ENCODE measurements at places on chromosomes 2 and 18.

DNA sequence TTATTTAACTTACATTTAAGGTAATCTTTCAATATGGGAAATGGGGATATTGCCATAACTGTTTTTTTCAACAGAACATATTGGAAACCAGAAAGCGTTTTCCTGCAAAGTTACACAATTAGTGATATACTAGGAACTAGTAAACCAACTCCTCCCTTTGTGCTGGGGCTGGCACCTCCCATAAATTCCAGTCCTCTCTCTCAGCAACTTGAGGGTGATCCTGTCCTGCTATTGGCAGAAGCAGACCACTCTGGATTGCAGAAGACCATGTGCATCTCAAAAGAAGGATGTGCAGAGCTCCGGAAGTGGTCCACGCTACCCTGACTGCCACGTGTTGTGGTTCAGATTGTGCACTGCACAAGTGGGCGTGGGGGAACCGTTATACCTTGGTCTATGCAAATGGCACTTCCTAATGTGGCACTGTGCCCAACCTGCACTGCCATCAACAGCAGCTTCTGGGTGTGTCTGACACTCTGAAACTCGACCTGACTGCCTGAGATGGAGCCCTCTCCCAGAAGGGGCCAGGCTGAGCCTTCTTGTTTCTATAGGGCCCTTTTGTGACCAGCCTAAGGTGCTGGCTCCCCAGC is 219.2 kb downstream of the ZNF516 start:
- DNase-seq, result no peak

DNA sequence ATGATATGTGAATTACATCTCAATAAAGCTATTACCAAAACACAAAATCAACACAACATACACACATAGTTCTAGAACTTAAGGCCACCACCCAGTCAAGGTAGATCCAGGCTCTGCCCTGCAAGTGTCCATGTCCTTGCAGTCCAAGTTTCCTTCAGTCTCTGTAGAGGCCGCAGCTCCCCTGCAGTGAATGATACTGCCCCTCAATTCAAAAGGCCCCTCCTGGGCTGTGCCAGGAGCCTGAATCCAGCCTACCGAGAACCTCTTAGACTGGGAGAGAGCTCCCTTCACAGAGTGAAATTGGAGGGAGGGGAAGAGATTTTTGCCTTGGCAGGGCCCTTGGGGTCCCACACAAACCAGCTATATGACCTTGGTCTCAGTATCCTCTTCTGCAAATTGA is 42.5 kb upstream of the ATP6V1B1 start:
- no peak for DNase-seq

GRCh38 chr2:230492107-230492506 is 76.1 kb downstream of the SP100 start:
- no peak for DNase-seq

DNA sequence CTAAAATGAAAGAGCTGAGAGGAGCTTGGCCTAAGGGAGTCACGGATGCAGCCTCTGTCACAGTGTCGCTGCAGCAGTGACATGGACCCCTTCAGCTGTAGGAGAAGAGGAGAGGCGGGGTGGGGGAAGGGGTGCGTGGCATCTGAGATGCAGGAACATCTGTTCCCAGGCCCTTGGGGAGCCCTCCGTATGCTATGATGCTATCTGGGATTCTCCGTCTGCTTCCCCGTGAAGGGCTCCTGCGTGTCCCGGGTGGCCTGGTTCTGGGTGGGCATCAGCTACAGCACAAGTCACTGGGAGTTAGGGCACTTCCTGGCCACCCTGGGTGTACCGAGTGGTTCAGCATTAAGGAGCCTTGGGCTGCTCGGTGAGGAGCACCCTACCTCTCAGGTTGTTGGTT is 35.6 kb upstream of the B3GNT7 start:
- no peak for DNase-seq

GRCh38 chr2:237737196-237737865 is 61.2 kb upstream of the RBM44 start:
- DNase-seq, result no peak

DNA sequence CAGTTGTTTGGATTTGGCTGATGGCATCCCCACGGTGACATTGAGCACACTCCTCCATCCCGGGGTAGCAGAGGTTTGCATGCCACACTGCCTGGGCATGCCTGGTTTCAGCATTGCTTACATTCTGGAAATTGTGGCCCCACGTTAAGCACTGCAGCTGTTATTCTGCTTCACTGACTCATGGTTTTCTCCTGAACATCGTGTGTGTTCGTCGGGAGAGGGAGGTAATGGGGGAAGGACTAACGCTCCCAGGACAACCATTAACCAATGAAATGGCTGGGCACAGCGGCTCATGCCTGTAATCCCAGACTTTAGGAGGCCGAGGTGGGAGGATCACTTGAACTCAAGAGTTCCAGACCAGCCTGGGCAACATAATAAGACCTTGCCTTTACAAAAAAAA is 28.2 kb upstream of the YWHAQ start:
- no peak for DNase-seq

DNA sequence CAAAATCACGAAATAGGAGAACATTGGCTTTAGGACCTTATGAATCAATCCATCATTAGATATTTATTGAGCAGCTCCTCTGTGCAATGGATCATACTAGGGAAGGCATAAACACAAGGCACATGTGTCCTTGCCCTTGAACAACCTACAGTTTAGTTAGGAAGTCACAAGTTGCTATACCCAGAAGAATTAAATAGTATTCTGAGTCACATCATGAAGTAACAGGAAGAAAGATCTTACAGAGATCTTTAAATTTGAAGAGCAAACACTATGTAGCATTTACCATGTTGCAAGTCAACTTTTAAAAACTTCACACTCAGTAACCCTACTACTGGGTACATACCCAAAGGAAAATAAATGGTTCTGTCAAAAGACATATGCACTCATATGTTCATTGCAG is 355.2 kb upstream of the SLC14A2 start:
- no peak for DNase-seq

GRCh38 chr2:190860985-190861680 is 19.5 kb upstream of the GLS start:
- no peak for DNase-seq

- no peak for DNase-seq
Measured at GRCh38 chr2:134706587-134707329, 12.0 kb downstream of the TMEM163 start.

- DNase-seq, result no peak
Measured at GRCh38 chr2:173719471-173719870, 245.7 kb downstream of the SP3 start.

DNA sequence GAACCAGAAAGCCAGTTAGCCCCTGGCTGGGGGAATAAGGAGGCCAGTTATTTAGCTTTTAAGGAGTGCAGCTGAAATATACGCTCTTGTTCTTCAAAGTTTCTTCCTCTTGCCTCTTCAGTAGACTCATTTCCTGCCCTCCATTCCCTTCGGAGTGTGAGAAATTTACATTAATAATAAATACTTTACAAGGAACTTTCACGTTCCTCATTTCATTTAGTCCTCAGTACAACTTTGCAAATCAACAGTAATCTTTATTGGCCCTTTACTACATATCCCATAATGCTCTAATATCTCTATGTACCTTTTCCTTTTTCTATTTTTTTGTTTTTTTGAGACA is 15.6 kb downstream of the PLCD4 start:
- DNase-seq, result no peak

- DNase-seq, result no peak
Measured at GRCh38 chr2:163255086-163255485, 416.5 kb upstream of the KCNH7 start.

DNA sequence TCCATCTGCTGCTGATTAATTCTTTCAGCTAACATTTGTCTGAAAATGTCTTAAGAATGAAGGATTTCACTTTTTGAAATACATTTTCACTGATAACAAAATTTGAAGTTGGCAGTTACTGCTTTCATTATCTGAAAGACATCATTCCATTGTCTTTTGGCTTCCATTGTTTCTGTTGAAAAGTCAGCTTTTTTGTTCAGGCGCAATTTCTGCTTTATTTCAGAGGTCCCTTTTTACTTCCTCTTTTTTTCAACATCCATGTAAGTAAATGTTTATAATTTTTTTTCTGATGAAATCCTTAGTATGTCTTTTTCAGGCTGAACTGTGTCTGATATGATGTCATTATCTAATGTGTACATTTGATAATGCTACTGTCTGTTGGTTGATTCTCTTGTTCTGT is 184.2 kb downstream of the RND3 start:
- DNase-seq, result no peak

- DNase-seq, result no peak
Measured at GRCh38 chr18:73626859-73627258, 520.8 kb downstream of the FBXO15 start.

GRCh38 chr2:237322564-237322963 is 91.4 kb downstream of the COL6A3 start:
- no peak for DNase-seq

DNA sequence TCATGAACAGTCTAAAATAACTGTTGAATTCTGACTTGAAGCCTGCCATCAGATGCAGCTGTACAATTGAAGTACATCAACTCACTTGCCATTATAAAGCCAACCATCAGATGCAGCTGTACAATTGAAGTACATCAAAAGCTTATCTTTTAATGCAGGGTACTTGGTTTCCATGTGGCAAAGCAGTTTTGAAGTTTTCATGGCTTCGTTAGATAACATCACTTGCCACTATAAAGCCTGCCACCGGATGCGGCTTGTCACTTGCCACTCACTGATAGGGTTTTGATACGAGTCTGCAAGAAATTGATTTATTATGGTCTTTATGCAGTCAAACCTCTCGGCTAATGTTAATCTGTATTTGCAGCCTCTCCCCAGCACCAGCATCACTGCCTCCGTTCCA is 1605.8 kb downstream of the SUCLG1 start:
- no peak for DNase-seq

DNA sequence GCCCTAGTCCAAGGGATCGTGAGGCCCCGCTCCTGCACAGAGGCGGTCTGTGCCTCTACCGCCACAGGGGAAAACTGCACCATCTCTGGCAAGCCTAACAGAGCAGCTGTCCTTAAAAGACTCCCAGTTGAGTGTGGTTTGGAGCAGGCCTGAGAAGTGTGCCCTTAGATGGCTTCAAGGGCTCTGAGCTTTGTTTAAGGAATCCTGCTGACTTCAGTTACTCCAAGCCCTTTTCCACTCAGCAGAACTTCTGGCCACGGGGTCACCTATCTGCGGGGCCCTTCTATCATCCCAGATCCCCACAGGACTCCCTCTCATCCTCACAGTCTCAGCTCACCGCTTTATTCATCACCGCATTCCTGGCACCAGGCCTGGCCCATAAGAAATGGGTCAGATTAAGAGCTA is 131.5 kb downstream of the CCDC74A start:
- DNase-seq, result no peak

- no peak for DNase-seq
Measured at GRCh38 chr2:198213253-198213652, 408.9 kb downstream of the PLCL1 start.

GRCh38 chr2:101828257-101828656 is 130.8 kb downstream of the MAP4K4 start:
- peak; percentile 24 for DNase-seq

DNA sequence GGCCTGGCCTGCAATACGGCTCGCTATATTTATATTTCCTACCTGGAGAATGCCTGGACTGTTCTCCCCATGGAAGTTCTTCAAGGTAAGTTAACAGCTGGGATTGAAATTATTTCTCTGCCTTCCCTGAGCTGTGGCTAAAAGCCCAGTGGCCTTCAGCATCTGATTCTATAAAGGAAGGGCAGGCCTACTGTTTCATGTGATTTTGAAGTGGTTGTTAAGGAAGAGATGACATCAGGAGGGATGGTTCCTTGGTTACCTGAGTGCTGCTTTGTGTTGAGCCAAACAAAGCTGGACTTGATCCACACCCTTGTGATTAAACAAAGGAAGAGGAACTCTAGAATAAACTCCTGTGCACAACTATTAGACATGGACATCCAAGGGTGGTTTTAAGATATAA is 61.6 kb downstream of the MFSD6 start:
- no peak for DNase-seq

DNA sequence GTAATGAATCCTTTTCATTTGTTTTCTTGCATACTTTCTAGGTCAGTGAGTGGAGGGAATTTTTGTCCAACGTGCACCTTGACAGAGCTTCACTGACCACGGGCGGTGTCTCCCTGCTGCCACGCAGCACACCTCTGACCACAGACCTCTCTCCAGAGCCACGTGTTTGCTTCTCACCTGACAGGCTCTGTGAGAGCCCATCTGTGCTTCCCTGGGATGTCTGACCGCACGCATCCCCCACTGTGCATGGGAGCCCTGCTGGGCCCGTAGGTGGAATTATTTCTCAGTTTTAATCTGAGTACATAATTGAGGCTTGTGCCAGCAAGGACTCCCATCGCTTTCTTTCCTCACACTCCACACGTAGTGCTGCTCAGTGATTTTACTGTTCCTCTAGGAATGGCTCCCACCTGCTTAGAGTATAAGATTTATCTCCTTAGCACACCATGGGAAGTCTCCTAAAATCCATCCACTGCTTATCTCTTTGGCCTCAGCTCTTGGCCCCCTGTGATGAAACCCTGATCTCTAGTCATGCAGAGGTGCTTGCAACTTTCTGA is 482.6 kb downstream of the TSN start:
- no peak for DNase-seq

GRCh38 chr18:58183226-58183625 is 139.2 kb downstream of the NEDD4L start:
- no peak for DNase-seq

DNA sequence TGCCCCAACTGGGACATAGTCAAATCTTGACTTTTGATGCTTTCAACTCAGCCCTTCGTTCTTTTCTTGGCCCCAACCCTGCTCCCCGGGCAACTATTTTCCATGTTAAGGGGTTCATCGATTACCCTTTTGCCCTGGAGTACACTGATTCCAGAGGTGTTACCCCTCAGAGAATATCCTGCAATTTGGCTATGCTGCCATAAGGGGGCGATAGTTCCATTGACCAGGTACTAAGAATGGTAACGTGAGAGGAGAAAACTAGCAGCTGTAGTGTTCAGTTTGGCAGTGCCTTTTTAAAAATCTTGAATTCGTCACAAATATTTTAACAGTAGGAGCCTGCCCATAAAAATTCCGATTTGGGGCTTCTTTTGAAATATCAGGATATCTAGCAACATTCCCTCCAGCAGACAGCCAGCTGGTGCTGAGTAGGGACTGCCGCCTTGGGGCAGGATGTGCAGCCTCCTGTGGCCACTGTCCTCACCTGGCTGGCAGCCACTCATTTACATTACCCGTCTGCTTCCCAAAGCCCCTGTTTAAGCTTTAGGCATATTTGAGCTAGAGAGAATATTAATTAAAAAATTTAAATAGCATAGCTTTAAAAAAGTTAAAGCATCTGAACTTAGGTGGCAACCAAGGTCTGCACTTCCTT is 146.3 kb upstream of the SKOR2 start:
- DNase-seq, result peak; percentile 25

- no peak for DNase-seq
Measured at GRCh38 chr2:234245945-234246344, 195.4 kb downstream of the SPP2 start.

- no peak for DNase-seq
Measured at GRCh38 chr2:24889221-24889620, 30.8 kb downstream of the ADCY3 start.

All from activated CD4-positive, alpha-beta T cell treated with anti-CD3 and anti-CD28 coated beads, Interleukin-2, Interleukin-4, amounts not matched to agents 100 ng/mL and 50 ng/mL, durations not matched to agents 16 hours and 8 hours (primary cell).